A549 (cell line): ENCODE measurements at places on chromosomes 7 and 10. TPM values are rescaled to one million over a fixed set of nuclear protein-coding genes. Genes with fewer than 3 reads are reported as not detected.

The TACC2 gene
- polyA plus RNA-seq, result 66.2 to 83.3 TPM (median 81.8 TPM) in 3 replicates

The CCDC3 gene
- polyA plus RNA-seq, result 0.73 to 0.94 TPM (median 0.79 TPM) in 3 replicates

The UTF1 gene
- polyA plus RNA-seq, result not detected in 3 replicates

The DRGX gene
- polyA plus RNA-seq, result not detected in 3 replicates

The GATA3 gene
- polyA plus RNA-seq, result 3.5 to 4.7 TPM (median 4.0 TPM) in 3 replicates

GRCh38 chr7:68107968-68108367 lies 1111.3 kb downstream of the TYW1 start:
- DNase-seq, result no peak

DNA sequence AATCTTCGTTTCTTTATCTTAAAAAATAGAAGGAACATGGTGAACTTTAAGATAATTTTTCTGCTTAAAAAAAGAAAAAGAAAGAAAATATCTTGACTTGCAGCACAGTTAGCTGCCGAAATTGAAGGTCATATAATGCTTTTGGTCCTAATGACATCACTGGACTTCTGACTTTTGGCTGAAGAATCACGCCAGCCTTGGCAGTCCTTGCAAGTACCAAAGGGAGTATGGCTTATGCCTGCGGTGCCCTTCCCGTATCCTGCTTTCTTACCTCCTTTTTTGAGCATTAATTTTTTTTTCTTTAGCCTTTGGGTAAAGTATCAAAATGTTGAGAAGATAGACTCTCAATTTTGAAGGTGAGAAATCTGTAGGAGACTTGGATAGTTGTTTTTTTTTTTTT lies 7.0 kb downstream of the BMPR1A start:
- DNase-seq, result no peak

GRCh38 chr10:75283671-75284470 lies 48.1 kb upstream of the COMTD1 start:
- no peak for DNase-seq

DNA sequence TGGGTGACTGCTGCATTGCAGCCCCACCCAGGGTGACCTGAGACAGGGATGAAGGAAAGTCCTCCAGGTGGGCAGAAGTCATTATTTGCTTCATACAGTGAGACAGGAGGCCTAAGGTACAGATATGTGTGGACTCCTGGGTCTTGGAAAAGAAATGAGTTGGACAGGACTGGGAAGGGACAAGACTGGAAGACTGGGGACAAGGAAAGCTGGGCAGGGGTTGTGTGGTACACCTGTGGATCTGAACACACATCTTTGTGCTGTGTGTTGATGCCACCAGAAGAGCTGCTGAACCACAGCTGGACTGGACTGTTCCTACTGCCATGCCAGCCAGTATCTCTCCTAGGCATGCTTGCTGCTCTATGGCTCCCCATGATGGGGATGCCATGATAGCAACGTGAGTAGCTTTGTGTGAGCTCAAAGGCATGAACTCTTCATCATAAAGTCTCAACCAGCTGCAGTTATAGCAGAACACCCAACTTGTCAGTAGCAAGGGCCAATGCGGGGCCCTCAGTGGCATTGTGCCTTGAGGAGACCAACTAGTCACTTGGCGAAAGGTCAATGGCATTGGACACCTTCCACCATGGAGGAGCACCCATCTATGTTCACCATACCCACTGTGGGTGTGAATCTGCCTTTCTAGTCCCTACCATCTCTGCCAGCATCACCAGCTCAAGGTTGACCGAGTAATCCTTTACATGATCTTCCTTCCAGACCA lies 76.0 kb upstream of the GRB10 start:
- no peak for DNase-seq

DNA sequence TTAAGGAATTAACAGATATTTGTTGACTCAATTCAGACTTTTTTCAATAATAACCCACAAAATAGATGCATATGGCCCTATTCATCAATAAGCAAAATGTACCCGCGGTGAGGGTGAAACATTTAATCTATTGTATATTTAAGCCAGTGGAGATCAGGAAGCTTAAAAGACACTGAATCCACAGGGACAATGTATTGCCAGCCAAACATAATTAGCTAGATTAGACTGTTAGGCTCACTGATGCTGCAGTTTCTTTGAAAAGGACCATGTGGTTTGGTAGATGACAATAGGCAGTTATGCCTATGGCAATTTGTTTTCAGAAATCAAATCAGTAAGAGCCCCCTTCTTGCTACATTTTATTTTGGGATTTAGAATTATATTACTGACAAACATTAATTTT lies 87.3 kb upstream of the PLXDC2 start:
- no peak for DNase-seq

- DNase-seq, result peak; percentile 81
Observed at GRCh38 chr7:55641273-55641691, 69.0 kb upstream of the VOPP1 start.

DNA sequence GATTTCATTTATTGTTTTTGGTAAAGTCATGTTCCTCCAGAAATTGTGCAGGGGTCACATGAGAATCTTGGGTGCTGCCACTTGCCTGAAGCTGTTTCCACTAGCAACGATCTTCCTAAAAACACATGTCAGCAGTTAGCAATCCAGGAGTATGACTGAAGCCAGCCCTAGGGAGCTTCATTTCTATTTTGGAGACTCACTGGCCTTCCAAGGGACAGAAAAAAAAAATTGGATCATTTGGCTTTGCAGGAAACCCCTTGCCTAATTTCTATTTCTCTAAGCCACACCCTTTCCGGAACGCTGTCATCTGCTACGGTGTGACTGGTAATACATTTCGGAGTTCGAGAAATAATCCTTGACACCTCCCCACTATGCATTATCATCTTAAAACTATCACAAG lies 204.7 kb downstream of the TAX1BP1 start:
- DNase-seq, result no peak

- no peak for DNase-seq
Observed at GRCh38 chr10:131312478-131312836, 936 bp upstream of the TCERG1L start.

GRCh38 chr10:89062861-89063260 lies 72.3 kb downstream of the FAS start:
- DNase-seq, result no peak

DNA sequence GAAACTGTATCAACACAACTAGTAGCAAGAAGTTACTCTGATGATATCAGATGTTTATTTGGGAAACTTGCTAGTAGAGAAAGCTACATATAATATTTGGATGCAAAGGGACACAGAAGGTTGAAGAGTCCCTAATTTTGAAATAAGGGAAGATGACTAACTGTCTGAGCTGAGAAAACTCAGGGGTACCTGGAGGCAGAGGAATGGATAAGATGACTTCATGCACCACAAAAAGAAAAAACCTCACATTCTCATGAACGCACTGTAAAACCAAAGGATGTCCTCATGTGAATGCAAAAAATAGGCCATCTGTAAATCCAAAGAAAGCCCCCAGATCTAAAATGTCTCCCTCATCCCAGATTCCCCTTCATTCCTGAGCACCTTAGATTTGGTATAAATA lies 29.3 kb downstream of the PRSS2 start:
- DNase-seq, result no peak

- DNase-seq, result no peak
Observed at GRCh38 chr10:109426987-109427386, 496.3 kb downstream of the XPNPEP1 start.

- no peak for DNase-seq
Observed at GRCh38 chr10:129470103-129470851, 3.2 kb downstream of the MGMT start.

DNA sequence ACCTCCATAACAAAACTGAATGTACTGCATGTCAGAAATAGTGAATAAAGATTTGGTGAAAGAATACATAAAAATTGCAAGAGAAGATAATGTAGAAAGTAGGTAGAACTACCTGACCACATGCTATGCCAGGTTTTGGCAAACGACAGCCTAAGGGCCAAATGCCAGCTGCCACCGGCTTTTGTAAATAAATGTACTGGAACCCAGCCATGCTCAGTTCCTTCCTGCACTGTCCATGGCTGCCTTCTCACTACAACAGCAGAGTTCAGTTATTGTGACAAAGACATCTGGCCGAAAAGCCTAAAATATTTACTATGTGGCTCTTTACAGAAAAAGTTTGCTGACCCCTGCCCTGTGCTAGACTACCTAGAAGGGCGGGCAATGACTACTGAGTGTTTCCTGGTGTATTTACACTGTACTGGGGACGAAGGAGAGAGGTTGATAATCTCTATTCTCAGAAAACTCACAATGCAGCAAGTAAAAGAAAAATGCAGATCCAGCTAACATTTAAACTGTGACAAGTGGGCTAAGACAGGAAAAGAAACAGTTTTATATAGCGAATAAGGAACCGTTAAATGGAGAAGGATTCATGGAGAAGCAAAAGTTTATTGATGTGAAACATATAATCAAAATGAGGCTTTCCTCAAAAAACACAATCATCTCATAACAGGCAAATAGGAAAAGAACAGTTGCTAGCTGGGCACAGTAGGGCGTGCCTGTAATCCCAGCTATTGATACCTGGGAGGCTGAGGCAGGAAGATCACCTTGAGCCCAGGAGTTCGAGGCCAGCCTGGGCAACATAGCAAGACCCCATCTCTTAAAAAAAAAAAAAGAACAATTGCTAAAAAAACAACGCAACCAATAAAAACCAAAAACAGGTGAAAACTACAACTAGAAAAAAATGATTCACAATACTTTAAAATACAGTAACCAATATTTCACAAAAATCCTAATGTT lies 13.7 kb downstream of the KIN start:
- no peak for DNase-seq

GRCh38 chr10:129464251-129464650 lies 2.8 kb upstream of the MGMT start:
- no peak for DNase-seq

DNA sequence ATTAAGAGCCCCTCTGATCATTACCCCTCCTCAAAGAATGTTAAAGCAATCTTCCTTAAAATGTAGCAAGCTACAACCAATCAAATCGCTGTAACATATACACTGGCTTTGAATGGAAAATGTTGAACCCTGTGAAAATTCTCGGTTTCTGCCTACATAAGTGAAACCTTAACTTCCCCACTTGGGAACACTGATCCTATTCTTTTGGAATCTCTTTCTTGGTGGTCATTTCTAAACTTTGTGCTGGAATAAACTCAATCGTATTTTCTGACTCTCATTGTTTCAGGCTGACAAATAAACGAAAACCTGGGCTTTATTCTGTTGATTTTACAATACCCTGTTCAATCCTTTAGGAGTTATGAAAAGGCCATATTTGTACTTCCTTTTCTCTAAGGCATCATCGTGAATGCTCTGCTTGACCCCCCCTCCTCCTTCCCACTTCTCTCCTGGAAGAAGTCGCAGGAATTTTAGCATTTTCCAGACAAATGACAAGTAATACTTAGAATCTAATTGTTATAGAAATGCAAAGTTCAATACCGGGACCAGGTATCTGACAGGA lies 155.1 kb upstream of the FAM13C start:
- no peak for DNase-seq

DNA sequence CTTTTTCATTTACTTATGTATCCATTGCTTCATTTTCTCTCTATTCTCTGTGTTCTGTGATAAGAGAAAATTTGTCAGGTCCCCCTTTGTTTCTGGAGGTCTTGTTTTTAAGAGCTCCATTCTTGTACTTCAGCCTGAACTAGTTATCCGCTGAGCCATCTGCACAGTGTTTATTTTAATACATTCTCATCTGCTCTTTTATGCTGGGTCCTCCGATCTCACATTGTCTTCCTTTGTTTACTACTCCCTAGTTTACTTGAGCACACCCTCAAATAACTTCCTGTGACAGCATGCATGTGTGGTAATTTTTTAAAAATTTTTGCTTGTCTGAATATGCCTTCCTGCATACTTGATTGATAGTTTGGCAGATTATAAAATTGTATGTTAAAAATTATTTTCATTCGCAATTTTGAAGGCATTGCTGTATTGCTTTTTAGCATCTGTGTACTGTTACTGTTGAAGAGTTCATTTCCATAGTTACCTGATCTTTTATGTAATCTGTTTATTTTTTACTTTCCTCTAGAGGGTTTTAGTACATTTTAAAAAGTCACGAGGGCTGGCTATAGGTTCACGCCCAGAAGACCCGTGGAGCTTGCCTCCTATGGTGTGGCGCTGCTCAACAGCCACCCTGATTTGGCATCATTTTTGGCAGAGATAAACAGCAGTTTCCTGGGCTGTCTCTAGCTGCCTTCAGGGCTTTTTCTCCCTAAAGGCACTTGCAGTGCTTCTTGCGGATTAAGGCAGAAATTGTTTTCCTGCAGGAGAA lies 31.9 kb downstream of the RSBN1L start:
- no peak for DNase-seq

- DNase-seq, result no peak
Observed at GRCh38 chr10:27464993-27465392, 39.1 kb upstream of the RAB18 start.

DNA sequence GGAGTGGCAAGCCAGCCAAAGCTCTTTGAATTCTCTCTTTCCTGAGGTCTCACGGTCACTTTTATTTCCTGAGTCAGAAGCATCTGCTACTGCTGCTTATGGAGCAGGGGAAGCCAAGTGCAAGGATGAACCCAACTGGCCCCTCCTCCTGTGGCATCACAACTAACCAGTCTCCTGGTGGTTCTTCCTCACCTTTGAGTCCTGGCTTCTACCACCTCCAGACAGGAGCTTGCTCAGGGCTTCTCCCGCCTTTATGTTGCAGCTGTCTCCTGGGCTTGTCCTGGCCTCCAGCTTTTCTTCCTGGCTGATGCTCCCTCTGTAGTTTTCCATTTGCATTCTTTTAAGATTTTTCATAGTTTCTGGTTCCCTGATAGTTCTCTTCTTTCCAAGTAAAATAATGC lies 349.7 kb upstream of the NRP1 start:
- DNase-seq, result no peak

DNA sequence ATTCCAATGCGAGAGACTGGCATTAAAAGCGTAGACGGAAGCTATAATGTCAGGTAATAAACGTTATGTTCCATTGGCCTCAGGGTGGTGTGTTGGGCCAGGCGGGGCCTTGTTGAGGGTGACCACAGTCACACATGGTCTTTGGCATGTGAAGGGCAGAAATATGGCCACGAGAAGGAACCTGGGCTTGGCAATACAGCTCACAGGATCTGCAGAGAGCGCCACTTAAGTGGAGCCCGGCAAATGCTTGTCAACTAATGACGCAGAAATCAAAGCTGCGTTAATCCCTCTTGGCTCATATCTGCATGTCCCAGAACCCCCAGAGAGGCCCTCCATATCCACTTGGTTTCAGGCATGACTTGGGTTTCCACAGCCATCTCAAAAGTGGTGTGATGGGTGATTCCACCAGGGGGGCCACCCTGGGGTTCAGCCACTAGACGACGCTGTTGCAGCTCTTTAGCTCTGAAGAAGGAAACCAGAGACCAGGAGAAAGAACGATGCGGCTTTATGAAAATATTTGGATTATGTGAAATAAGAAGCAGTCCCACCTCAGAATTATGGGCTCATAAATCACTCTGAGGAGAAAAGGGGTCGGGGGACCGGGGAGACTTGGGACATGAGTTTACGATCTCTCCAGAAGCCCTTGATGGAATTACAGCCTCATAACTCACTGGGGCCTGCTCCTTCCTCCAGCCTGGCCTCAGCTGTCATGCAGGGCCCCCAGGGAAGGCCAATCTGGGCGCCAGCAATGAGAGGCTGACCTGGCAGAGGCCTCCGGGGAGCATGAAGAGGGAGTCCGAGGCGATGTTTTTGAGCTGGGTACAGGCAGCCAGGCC lies 462.5 kb downstream of the PLXNA4 start:
- no peak for DNase-seq

- DNase-seq, result peak; percentile 82
Observed at GRCh38 chr7:6589829-6590644, at the start of gene INTS15. Gene INTS15 (plus strand): TSS chr7:6590021. CDS start chr7:6590284, 263 bp downstream.

- DNase-seq, result no peak
Observed at GRCh38 chr10:57815949-57816348, 451.7 kb downstream of the IPMK start.
